Stimulated activated CD8-positive, alpha-beta memory T cell treated with anti-CD3 and anti-CD28 coated beads, Interleukin-7, amount 100 ng/mL, for 1 hour (primary cell): ENCODE measurements at places on chromosomes 3 and 15.

GRCh38 chr3:119025171-119025795 lies 9.4 kb downstream of the IGSF11 start:
- no peak for DNase-seq

DNA sequence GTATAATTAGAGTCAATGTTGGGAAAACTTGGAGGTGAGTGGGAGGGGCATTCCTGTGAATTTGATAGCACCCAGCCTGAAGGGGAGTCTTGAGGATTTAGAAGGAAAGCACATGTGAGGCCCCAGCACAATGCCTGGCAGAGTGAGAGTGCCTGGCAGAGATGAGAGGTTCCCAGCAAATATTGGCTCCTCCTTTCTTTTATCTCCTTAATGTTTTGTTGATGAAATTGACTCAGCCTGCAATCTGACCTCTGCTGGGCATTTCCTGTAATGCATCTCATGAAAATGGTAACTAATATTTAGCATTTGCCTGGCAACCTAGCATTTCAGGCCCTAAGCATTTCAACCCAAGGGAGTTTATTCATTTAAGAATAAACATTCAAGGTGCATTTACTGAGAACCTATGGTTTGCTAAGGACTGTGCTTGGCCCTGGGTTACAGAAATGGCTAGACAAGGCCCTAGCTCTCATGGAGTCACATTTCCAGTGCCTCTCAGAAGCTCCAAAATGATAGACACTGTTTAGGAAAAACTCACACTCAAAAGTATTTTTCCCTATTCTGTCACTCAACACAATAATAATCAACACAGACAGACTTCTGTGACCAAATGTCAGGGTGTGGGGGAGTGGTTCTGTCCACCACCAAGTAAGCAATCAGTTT lies 19.0 kb downstream of the PDHB start:
- no peak for DNase-seq

DNA sequence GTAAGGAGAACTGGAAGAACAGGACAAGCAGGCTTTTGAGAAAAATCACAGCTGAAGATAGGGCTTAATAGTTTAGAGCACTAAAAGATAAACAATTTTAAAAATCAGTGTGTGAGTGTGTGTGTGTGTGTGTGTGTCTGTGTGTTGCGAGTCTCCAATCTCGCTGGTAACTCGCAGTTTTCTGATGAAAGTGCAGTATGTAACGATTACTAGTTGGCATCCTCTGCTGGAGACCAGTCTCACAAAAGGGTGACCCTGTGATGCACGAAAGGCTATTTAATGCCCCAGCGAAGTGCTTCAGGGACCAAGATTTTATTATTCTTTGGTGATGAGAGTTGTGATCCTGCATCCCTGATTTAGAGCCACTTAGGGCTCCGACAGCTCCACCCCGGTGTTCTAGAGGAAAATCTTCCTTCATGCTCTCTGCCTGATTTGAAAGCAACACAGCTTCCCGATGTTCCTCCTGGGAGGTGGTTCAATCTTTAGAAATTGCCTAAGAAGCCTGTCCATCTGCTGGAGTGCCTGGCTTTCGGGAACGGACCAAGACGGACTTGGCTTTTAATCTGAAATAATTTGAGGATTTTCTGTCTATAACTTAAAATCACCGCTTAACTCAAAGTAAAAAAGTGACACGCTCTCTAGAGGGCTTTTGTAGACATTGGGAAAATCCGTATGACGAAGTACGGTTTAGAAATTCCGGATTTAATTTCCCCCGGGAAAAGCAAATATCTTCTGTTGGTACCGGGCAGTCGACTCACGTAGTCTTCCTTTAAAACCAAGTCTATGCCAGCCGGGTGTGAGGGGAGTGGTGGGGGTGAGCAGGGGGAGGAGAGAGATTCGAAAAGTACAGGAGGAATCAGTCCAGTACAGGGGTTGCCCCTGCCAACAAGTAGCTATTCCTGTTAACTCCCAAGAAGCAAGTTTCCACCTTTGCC lies 1.1 kb upstream of the ALCAM start:
- no peak for DNase-seq

GRCh38 chr3:192685801-192686200 lies 41.5 kb downstream of the FGF12 start:
- no peak for DNase-seq

DNA sequence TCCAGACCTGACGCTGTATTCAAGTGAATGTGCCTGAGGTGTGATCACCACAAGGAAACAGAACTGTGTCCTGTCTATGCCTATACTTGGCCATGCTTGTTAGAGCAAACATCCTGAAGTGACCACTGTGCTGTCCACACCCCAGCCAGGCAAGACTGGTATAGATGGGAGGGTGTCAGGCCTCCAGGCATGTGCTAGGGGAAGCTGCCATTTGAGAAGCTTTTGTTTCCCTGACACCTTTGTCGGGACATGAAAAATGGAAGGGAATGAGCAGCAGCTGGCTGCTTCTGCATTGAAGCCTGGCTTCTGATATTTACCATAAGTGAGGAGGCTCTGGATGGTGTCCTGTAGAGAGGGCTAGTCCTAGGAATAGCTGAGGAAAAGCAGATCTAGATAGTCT lies 106.2 kb downstream of the CPNE4 start:
- DNase-seq, result no peak

GRCh38 chr15:76929011-76929760 lies 2.4 kb upstream of the RCN2 start:
- no peak for DNase-seq

- no peak for DNase-seq
These were observed 381.0 kb downstream of the SOX2 start for GRCh38 chr3:182092662-182093262.

- no peak for DNase-seq
These were observed 3.6 kb downstream of the KAT2B start for GRCh38 chr3:20043825-20044224.

DNA sequence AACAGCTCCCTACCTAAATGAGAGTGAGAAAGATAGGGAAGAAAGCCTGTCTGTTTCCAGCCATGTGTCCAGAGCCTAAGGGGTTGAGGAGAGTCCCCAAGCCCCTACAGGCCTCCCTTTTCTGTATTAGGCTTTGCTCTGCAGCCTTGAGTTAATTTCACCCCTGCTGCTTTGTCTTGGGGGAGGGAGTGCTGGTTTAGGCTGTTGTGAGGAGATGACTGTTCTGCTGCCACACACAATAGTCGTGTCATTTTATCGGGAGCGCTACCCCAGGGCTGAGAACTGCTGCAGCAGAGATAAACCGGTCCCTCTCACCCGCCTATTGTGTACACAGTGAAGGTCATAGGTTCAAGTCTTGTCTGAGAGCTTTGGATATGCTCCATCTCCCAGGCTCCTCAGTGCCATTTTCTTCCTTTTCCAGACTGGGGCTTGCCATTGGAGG lies 1.4 kb downstream of the ZNF609 start:
- no peak for DNase-seq

GRCh38 chr15:89015412-89016097 lies 72.7 kb upstream of the ABHD2 start:
- no peak for DNase-seq

GRCh38 chr3:3240986-3241385 lies 61.5 kb upstream of the CRBN start:
- DNase-seq, result no peak

DNA sequence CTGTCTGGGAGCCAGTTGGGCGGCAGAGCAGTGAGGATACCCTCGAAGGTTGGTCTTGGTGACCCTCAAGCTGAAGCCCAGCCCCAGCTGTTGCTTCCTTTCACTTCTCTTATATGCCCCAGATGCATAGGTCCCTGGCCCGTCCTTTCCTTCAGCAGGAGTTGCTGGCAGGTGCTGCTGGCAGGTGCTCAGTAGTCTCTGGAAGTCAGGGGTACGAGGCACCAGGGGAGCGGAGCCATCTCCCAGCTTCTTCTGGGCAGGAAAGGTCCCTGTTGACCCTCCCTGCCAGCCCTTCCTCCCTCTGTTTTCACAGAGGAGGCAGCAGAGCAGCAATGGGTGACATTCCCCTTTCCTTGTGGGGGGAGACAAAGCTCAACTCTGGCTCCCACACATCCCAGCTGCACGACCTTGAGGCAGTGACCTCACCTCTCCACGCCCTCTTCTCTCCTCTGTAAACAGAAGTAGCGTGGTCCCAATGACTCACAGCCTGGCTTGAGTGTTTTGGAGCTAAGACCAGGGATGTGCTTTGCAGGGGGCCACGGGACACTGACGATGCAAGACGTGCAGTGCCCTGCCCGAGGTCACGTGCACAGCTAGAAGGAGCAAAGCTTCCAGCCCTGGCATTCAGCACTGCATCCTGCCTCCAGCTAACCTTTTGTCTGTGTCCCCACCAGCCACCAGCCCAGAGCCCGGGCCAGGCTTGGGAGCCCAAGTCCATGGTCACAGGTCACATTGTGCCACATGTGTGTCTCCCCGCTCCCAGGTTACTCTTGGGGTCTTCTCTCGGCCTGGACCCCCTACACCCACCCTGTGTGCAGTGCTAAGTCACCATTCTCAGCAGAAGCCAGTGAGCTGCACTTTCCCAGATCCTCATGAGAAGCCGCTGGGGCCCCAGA lies 49.7 kb downstream of the SLC6A6 start:
- no peak for DNase-seq

- DNase-seq, result no peak
These were observed 136.3 kb downstream of the EEFSEC start for GRCh38 chr3:128289534-128289933.

GRCh38 chr3:134718726-134719125 lies 67.9 kb upstream of the KY start:
- no peak for DNase-seq

- no peak for DNase-seq
These were observed 17.0 kb downstream of the PEAK1 start for GRCh38 chr15:77402740-77403379.

- DNase-seq, result no peak
These were observed 77.6 kb upstream of the CHD2 start for GRCh38 chr15:92822216-92823144.

DNA sequence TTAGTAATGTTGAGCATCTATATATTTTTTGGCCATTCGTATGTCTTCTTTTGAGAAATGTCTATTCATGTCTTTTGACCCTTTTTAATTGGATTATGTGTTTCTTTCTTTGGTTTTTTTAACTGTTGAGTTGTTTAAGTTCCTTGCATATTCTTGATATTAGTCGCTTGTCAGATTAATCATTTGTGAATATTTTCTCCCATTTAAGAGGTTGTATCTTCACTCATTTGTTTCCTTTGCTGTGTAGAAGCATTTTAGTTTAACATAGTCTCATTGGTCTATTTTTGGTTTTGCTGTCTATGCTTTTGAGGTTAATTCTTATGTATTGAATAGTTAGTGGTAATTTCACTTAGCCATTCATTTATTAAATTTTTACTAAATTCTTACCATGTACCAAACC lies 283.8 kb downstream of the ZPLD1 start:
- DNase-seq, result no peak

- DNase-seq, result no peak
These were observed 304.9 kb upstream of the WNT5A start for GRCh38 chr3:55792009-55792408.

- DNase-seq, result no peak
These were observed 8.6 kb downstream of the LTF start for GRCh38 chr3:46456118-46456517.

DNA sequence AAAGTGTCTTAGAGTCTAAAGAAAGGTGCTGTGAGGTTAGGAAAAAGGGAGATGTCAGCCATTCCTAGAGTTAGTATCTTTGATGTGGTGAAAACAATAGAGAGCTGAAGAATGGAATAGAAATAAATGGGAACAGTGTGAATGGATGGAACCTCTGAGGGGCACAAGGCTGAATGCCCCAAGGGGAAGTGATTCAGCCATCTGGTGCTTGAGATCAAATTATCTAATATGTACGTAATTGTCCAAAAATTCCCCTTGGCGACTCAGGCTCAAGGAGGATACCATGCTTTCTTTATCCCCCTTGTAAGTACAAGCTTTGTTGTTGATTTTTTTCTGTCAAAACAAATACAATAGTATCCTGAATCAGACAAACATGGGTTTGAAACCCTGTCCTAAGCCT lies 361.6 kb downstream of the LSAMP start:
- DNase-seq, result no peak

- DNase-seq, result no peak
These were observed 1061.9 kb downstream of the FHIT start for GRCh38 chr3:60189304-60189703.

GRCh38 chr3:128282380-128283196 lies 129.3 kb downstream of the EEFSEC start:
- DNase-seq, result no peak

GRCh38 chr15:80152896-80153876 lies at the start of gene FAH:
Gene FAH, plus strand, starts transcription at chr15:80152999. Its CDS starts 56 bp downstream, at chr15:80153055.
- no peak for DNase-seq

- no peak for DNase-seq
These were observed 14.9 kb downstream of the PSTPIP1 start for GRCh38 chr15:77009646-77010311.

DNA sequence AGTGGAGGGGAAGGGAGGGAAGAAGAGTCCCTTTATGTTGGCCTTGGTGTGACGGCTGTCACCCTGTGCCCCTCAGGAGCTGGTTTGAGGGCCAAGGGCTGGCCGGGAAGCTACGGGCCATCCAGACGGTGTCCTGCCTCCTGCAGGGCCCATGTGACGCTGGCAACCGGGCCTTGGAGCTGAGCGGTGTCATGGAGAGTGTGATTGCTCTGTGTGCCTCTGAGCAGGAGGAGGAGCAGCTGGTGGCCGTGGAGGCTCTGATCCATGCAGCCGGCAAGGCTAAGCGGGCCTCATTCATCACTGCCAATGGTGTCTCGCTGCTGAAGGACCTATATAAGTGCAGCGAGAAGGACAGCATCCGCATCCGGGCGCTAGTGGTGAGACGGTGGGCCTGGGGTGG lies 8.1 kb upstream of the RCCD1 start:
- DNase-seq, result no peak

GRCh38 chr3:61680617-61681016 lies 119.2 kb downstream of the PTPRG start:
- DNase-seq, result no peak

GRCh38 chr3:154904328-154904727 lies 175.8 kb upstream of the MME start:
- DNase-seq, result no peak

GRCh38 chr3:50251220-50251619 lies 15.2 kb downstream of the GNAI2 start:
- no peak for DNase-seq

DNA sequence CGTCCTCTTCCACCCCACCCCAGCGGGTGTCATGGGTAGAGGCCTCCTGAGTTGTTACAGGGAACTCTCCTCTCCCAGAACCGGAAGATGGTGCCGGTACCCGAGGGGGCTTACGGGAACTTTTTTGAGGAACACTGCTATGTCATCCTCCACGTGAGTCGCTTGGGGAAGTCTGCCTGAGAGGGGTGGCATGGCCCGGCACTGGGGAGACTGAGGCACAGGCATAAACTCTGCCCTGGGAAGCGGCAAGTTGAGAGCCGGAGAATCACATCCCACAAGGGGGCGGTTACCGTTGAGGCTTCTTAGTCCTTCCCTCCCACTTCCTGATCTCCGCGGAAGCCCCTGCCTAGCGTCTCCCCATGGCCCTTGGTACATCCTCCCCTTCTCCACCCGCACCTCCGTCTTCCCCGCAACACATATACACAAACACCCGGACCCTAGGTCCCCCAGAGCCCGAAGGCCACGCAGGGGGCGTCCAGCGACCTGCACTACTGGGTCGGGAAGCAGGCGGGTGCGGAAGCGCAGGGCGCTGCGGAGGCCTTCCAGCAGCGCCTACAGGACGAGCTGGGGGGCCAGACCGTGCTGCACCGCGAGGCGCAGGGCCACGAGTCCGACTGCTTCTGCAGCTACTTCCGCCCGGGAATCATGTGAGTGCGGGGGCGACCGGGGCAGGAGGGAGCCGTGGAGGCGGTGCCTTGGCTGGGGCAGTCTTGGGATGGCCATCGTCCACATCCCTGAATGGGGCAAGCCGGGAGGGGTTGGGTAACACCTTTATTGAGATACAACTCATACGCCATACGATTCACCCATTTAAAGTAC lies 3.4 kb downstream of the VILL start:
- DNase-seq, result no peak

- DNase-seq, result no peak
These were observed 2.6 kb upstream of the ABHD10 start for GRCh38 chr3:111976254-111976653.
